ENCODE measurements at places on chromosomes 4 and X. TPM values are rescaled to one million over a fixed set of nuclear protein-coding genes. Genes with fewer than 3 reads are reported as not detected.

DNA sequence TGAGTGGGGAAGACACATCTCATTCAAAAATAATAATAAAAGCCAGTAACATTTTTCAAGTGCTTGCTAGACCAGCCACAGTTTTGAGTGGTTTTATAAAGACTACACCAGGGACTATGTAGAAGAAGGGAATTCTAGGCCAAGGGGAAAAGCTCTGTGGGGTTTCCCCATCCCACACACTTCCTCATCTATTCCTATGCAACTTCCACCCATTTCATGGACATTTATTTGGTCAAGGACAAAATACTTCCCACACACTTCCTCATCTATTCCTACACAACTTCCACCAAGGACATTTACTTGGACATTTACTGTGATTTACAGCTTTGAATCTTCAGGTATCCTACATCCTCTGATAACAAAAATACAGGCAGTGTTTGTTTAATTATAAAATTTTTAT, 86.5 kb upstream of the KLF3 start:
- no peak for DNase-seq

DNA sequence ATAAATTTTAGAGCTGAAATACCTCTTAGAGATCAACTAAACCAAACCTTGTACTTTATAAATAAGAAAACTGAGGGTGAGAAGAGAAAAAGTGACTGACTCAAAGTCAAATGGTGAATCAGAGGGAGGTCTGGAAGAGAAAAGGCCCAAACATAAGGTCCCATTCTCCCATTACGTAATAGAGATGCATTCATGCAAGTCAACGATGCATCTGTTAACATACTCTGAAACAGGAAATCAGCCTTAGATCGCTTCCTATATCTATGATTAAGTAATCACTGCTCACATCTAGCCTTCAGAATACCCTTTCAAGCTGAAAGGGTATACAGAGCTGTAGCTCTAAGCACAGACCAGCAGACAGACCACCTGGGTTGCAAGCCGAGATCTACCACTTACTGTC, 6.5 kb downstream of the RNF150 start:
- DNase-seq, result no peak

DNA sequence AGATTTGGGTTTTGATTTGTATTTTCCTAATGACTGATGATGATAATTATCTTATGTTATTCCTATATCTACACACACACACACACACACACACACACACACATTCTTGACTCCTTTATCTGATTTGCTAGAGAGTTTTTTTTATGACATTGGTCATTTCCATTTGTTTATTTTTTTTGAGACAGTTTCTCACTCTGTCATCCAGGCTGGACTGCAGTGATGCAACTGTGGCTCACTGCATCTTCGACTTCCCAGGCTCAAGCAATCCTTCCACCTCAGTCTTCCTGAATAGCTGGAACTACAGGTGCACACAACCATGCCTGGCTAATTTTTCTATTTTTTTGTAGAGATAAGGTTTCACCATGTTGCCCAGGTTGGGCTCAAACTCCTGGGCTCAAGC, 6.7 kb downstream of the ZNF81 start:
- no peak for DNase-seq

GRCh38 chr4:39786838-39787237, 88.9 kb downstream of the UBE2K start:
- no peak for DNase-seq

DNA sequence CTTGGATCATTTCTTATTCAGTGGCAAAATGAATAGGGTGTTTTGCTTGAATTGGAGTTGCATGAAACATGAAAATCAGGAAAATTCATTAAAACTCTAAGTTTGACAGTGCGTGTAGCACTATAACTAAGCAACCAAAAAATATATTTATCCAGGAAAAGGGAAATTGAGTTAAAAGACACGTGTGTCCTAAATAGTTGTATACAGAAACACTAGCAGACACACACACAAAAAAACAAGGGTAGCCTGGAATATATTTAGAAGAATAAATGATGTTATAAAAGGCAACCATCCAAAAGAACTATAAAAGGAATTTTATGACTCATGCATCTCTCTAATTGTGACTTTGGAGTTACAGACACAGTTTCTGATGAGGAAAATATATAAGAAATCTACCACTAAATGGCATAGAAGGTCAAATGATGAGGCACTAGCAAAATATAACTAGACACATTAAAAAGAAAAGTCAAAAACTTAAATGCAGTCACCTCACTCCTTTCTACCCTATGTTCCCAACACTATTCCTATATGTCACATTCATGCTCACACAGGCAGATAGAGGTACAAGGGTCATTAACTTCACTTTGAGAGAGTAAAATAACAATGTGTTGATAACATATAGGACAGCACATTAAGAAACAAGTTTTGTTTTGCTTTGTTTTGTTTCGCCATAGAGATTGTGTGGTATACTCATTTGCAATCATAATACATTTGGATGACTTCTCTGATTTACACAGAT, 793.6 kb upstream of the INTU start:
- no peak for DNase-seq

DNA sequence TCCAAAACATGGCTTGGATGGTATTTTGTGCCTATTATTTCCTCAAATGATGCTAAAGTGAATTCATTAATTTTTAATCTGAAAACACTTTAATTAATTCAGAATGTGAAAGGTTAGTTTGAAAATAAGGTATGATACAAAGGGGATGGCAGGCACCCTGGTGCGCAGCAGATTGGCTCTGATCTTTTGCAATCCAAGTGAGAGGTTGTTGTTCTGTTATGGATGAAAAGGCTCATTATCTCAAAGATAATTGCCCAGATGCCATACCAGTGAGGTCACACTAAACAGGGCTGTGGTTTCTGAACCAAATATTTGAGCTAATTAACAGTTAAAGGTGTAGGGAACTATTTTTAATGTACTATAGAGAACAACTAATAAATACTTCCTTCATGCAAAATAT, 504.9 kb downstream of the RAPGEF2 start:
- DNase-seq, result no peak

- no peak for DNase-seq
Measured at GRCh38 chrX:9466736-9467135, 1.9 kb downstream of the TBL1X start.

DNA sequence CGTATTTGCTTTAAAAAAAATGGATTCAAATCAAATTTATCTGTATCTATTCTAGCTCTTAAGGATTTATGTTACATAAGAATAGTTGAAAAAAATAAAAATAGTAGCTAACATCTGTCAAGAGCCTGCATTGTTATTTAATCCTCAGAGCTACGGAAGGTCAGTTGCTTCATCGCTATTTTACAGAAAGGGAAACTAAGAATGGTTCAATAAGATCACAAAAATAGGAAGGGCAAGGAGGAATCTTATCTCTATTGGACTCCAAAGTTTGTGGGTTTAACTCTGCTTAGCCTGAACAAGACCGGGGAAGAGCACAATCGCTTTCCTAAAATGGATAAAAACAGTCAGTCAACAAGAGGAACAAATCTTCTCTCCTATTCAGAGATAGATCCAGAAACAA, 270.2 kb upstream of the SMIM31 start:
- DNase-seq, result no peak

- no peak for DNase-seq
Measured at GRCh38 chrX:9557521-9557920, 92.7 kb downstream of the TBL1X start.

DNA sequence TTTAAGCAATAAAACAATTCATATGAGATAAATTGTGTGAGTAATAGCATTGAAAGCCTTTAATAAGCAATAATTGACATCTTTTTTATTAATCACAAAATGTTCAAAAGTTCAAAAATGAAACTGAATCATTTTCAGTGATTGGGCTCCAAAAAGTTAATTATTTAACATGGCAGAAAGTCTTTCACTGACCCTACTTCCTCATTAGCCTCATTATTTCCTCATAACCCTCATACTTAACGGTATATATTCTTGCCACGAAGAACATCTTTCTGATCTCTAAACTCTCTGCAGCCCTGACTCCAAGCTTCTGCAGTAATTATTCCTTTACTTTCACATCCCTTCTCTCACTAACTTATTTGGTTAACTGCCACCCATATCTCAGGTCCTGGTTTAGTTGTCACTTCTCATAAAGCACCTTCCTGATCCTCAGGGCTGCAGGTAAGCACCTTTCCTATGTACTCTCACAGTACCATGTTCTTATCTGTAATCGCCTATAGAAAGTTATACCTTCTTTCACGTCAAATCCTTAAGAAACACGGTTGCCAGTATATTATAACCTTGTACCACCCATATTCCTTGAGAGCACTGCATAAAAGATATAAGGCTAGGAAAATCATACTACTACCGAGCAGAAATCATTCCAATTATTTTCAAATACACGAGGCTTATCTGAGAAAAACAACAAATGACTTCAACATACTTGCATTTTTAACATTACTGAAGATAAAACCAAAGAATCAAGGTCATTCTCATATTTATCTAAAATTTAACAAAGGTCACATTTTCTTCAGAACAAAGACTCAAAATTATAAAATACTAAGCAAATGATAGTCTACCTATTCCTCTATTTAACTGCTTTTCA, 72.2 kb downstream of the PPP3CA start:
- DNase-seq, result no peak

UGT2B11 gene
- 0.13 TPM for total RNA-seq

HAND2 gene
- 175 TPM for total RNA-seq

F11 gene
- not detected for total RNA-seq

FHIP1A gene
- 53.1 TPM for total RNA-seq
